ENCODE measurements at places on chromosomes 6 and 20.

DNA sequence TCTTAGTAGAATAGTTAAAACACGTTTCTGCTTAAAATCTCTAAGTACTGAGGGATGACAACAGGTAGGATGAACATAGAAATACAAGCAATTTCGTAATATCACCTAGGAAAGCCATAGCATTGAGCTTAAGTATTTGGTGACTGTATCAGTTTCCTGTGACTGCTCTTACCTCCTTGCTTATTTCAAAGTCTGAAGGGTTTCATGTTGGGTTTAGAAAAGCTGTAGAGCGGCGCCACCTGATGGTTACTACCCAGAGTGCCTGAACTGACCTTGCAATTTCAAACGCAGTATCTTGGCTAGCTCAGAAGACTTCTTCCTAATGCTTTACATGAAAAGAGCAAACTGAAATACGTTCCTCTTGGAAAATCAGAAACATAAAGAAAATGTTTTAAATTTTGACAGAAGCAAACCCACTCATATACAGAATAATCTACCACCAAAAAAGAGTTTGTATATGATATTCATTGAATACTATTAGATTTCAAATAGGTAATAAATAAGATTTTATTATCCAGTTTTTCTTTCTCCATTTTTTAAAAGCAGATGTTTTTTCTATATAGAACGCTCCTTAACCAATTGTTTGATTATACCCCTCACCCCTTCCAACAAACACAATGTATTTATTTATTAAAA is 82.3 kb upstream of the RIPOR2 start:
- DNase-seq = peak; percentile 87

GRCh38 chr6:105986998-105987397 is 99.1 kb upstream of the PRDM1 start:
- no peak for DNase-seq

DNA sequence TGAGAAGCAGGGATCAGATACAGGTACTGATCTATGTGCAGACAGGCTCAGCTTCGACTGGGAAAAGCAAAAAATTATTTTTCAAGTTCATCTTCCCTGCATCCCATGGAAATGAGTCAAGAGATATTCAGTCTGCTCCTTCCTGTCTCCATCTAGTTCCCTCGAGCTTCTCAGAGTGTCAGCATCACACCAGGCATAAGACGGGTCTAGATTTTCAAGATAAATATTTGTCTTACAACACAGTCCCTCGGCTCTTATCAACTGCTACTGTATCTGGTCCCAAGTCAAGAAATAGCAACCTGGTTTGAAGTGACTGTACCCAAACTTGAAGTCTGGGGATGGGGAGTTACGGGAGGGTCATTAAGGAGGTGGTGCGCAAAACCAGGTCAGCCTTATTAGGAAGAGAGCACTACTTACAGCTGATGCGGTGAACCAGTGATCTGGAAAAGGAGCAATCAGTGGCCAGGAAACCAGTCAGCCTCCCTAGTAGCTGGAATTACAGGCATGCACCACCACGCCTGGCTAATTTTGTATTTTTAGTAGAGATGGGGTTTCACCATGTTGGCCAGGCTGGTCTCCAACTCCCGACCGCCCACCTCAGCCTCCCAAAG is 29.7 kb downstream of the ZMYND8 start:
- DNase-seq = no peak

- DNase-seq = no peak
Observed at GRCh38 chr20:31956556-31957526, 5.0 kb upstream of the PDRG1 start.

- DNase-seq = no peak
Observed at GRCh38 chr6:72643214-72643613, 21.4 kb downstream of the KCNQ5 start.

- DNase-seq = no peak
Observed at GRCh38 chr6:99816795-99817194, 177.2 kb downstream of the MCHR2 start.

DNA sequence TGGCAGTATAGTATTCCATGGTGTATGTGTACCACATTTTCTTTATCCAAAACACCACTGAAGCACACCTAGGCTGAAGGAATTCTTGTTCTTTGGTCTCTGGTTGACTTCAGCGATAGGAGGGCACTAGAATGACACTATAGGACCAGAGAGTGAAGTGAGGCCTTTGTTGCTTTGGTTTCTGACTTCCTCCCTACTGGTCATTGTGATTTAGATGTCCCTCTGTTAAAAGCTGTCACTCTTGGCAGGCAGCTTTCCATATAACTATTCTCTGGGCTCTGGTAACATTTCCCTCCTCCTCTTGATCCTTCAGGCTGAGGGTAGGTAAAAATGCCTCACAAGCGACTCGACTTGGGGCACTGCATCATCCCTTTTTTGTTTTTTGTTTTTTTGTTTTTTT is 236.3 kb downstream of the MAFB start:
- DNase-seq = no peak

DNA sequence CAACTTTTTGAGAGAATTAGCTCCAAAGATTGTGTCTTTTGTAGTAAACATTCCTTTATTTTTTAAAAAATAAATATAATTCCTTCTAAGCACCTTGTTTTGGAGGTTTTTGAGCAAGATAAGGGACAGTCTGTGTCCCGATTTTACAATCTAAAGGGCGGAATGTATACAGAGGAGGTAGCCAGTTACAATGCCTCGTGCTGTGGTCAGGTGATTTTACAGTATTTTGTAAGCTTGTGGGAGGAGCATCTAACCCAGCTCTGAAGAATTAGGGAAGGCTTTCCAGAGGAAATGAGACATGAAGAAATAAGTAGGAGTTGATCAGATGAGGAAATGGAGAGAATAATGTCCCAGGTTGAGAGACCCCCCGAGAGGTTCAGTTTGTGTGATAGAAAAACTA is 1.3 kb downstream of the HINT3 start:
- DNase-seq = peak; percentile 13

GRCh38 chr6:150201285-150201684 is 58.4 kb downstream of the PPP1R14C start:
- no peak for DNase-seq

GRCh38 chr20:12217382-12217781 is 299.7 kb downstream of the BTBD3 start:
- no peak for DNase-seq

GRCh38 chr6:3849681-3850450 is 693 bp downstream of the FAM50B start:
- no peak for DNase-seq

GRCh38 chr6:106553440-106553839 is 75.9 kb downstream of the RTN4IP1 start:
- no peak for DNase-seq

GRCh38 chr6:11595903-11596302 is 58.4 kb downstream of the TMEM170B start:
- DNase-seq = no peak

DNA sequence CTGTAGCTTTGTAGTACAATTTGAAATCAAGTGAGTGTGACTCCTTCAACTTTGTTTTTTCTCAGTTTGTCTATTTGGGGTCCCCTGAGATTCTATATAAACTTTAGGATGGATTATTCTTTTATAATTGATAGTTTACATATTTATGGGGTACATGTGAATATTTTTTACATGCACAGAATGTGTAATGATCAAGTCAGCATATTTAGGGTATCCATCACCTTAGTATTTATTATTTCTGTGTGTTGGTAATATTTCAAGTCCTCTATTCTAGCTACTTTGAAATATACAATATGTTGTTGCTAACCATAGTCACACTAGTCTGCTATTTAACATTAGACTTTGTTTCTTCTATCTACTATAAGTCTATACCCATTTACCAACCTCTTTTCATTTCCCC is 50.3 kb downstream of the PLCG1 start:
- DNase-seq = no peak

GRCh38 chr20:4040283-4041179 is 25.2 kb upstream of the RNF24 start:
- no peak for DNase-seq

- DNase-seq = no peak
Observed at GRCh38 chr6:97813889-97814567, 531.0 kb upstream of the MMS22L start.

DNA sequence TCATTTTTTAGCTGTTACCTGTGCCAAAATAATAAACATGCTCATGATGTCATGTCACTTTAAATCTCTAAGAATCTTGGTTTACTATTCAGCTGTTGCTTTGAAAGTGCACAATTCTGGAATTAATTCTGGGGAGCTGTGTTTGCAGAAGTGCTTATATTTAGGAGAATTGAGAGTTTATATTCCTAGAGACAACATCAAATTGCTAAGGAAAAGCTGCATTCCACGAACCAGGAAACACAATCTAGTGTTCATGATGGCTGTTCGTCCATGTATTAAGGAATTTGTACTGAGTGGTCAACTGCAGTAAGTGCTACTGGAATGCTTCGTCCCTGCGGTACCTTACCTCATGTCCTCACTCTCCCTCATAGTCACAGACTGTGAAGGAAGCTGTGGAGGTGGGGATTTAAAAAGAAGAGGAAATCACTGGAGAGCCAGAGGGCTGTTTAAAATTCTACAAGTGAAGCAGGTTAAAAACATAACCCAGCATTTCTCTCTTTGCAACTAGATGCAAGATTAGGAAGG is 161.0 kb downstream of the TRMT11 start:
- DNase-seq = no peak

- DNase-seq = no peak
Observed at GRCh38 chr6:4349931-4350330, 214.6 kb upstream of the ECI2 start.
